ENCODE measurements at places on chromosomes 7 and 10.

DNA sequence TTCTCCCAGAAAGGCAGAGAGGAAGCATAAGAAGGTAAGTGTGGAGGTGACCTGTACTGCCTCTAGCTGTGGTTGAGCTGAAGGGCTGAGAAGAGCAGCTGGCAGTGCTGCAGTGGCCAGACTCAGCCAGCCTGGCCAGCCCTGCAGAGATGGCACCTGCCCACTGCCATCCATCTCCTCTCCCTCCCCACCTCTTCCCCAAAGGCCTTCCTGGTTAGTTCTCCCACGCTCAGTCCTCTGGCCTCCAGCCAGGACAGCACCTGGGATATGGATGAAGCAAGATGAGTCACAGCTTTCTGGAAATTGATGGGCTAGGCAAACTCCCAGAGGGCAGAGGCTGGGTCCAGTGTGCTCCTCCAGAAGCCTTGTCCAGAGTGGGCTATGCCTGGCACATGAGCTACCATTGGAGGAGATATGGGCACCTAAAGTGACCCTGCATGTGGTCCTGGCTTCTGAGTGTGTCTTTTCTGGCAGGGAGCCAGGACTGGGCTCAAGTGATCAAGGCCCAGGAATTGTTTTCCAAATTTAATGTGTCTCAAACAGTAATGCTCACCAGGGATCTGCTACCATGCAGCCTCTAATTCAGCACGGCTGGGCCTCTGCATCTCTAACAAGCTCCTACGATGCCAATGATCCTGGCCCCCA lies 81.0 kb upstream of the CACUL1 start:
- no peak for DNase-seq

GRCh38 chr7:137795211-137795610 lies 51.6 kb downstream of the DGKI start:
- no peak for DNase-seq

- DNase-seq, result no peak
Measured at GRCh38 chr7:37728747-37729146, 45.2 kb downstream of the GPR141 start.

DNA sequence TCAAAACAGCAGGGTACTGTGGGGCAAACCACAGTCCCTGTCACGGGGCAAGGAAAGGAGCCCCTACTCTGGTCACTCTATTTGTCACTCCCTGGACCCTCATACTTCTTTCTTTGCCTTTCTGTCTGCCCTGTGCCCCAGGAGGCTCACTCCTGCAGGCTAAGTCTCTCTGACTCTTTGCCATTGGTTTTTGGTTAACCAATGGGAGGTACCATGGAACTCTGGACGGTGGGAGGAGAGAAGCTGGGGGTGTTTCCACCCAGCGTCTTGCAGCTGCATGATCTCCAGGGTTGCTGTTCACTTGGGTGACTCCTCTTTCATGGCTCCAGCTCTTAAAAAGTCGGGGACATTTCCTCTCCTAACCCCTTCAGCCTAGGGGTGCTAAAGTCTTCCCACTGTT lies 15.4 kb upstream of the EIF5AL1 start:
- no peak for DNase-seq

GRCh38 chr7:69903410-69903809 lies 305.1 kb downstream of the AUTS2 start:
- no peak for DNase-seq

- no peak for DNase-seq
Measured at GRCh38 chr10:109914966-109915365, 8.3 kb downstream of the XPNPEP1 start.

- DNase-seq, result no peak
Measured at GRCh38 chr10:58967551-58968388, 208.7 kb upstream of the PHYHIPL start.

DNA sequence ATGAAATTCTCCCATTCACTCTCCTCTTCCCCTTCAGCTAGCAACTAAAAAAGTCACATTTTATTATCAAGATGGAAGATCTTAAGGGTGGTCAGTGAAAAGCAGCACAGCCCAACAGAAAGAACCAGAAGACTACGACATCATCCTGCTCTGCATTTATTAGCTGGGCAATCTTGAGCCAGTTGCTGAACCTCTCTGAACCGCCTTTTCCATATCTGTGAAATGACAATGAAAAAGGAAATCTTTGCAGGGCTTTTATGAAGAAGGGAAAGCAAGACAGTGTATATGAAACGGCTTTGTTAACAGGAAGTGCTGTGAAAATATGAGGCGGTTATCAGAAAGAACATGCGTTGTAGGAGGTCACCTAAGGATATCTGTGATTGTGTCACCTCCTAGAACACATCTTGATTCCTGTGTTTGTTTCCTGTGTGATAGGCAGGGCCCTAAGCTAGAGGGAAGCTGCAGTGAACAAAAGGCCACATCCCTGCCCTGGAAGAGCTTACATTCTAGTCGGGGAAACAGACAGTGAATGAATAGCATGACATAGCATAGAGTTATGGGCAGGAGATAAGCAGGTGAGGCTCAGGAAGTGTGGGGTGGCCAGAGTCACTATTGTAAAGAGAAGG lies 36.0 kb upstream of the KCNMA1 start:
- no peak for DNase-seq

- DNase-seq, result no peak
Measured at GRCh38 chr7:142174441-142174840, 62.9 kb downstream of the MGAM2 start.

GRCh38 chr10:80471001-80471400 lies 16.9 kb downstream of the TSPAN14 start:
- DNase-seq, result no peak

DNA sequence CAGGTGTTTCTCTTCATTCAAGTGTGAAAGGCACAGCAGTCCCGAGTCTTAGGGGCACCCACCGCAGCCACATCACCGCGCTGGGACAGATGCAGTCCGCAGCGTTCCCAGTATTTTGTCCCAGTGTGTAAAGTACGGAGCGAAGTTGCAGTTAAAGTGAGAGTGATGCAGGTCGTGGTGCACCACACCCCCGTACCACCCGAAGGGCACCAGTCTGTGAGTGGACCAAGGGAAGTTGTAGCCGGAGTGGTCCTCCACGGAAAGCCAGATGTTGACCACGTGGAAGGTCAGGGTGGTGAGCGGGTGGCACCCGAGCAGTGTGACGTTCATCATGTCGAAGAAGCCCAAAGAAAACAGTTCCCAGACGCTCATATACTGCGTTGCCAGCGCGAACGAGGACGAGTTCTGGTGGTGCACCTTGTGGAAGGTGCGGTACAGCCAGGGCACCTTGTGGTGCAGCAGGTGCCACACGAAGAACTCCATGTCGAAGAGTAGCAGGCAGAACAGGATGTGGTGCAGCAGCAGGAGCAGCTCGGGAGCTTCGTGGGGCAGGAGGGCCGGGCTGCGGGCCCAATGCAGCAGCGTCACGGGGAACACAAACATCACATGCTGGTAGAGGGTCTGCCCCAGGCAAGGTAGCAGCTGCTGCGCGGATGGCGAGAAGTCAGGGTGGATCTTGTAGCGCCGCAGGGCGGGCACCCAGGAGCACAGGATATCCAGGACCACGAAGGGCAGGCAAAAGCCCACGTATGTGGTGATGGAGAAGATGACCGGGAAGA lies 526 bp downstream of the CH25H start:
- no peak for DNase-seq

- no peak for DNase-seq
Measured at GRCh38 chr7:45035893-45036292, 35.9 kb downstream of the CCM2 start.

- DNase-seq, result no peak
Measured at GRCh38 chr7:85602196-85602595, 415.3 kb upstream of the SEMA3D start.

- DNase-seq, result no peak
Measured at GRCh38 chr7:22200238-22200637, 156.7 kb downstream of the RAPGEF5 start.

DNA sequence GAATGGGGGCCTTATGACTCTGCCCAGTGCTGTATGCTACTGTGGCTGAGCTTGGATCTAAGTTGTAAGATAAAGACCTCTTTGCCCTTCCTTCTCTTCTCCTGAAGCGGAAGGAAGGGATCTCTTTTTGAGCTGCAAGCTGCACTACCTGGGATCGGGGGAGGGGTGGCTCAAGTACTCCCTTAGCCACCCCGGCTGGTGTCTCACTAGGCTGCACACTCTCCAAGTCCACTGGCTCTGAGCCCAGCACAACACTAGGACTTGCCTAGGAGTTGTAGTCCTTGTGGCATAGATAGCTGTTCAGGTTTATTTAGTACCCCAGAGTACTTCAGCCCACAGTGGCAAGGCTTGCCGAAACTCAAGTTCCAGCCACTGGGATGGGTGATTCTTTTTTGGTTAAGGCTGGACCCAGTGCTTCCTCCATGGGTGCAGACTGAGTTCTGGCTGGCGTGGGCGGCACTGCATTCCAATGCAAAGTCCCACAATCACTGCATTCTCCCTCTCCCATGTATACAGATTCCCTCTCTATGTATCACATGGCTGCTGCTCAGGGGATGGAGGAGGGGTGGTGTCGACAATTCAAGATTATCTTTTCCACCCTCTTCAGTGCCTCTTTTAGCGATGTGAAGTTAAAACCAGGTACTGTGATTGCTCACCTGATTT lies 76.2 kb upstream of the SLC25A13 start:
- no peak for DNase-seq
